COR-L47 (cell line): ENCODE measurements at places on chromosomes 3 and 15.

DNA sequence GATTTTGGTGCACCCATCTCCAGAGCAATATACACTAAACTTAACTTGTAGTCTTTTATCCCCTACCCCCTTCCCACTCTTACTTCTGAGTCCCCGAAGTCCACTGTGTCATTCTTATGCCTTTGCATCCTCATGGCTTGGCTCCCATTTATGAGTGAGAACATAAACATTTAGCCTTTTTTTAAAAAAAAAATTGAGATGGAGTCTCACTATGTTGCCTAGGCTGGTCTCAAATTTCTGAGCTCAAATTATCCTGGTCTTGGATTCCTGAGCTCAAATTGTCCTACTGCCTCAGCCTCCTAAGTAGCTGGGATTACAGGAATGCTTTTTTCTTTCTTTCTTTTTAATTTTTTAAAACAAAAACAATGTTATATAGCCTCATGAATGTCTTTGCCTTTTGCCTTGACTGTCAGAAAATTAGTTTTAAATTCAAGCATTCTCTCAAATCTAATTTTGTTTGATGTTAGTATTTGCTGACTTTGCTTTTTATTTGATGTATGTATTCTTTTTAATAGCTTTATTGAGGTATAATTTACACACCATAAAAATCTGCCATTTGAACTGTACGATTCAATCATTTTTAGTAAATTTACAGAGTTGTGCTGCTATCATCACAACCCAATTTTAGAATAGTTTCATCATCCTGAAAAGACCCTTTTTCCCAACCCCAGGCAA, 46.9 kb downstream of the NFKBIZ start:
- no peak for DNase-seq

- DNase-seq: no peak
Measured at GRCh38 chr15:95669146-95669922, 661.2 kb upstream of the NR2F2 start.

DNA sequence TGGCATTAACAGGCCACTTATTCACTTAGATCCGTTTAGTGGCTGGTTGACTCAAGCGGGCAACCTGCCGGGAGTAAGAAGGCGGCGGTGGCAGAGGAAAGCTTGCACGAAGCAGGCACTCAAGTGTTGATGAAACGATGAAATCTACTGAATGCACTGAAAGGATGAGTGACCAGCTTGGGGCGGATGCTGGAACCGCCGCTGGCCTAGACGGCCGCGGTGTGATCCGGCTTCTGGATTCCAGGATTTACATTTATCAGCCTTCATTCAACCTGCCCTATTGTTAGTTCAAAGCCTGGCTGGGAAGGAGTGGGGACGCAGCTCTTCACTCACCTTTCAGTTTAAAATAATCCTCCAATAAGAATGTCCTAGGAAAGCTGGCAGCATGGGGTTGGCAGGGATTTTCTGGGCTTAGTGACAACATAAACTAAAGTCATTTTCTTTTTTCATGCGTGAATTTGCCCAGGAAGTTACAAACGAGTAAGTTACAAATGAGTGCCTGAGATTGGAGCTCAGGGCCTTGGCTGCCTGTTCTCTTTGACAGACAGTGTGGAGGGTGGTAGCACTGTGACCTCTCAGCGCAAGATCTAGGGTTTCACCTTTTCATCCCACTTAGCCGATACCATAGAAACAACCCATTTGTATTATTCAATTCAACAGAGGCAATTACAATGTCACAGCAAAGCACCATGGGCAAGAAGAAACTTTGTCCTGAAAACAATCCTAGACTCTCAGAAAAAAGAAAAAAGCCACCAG, 1.1 kb upstream of the PLCH1 start:
- peak; percentile 71 for DNase-seq

DNA sequence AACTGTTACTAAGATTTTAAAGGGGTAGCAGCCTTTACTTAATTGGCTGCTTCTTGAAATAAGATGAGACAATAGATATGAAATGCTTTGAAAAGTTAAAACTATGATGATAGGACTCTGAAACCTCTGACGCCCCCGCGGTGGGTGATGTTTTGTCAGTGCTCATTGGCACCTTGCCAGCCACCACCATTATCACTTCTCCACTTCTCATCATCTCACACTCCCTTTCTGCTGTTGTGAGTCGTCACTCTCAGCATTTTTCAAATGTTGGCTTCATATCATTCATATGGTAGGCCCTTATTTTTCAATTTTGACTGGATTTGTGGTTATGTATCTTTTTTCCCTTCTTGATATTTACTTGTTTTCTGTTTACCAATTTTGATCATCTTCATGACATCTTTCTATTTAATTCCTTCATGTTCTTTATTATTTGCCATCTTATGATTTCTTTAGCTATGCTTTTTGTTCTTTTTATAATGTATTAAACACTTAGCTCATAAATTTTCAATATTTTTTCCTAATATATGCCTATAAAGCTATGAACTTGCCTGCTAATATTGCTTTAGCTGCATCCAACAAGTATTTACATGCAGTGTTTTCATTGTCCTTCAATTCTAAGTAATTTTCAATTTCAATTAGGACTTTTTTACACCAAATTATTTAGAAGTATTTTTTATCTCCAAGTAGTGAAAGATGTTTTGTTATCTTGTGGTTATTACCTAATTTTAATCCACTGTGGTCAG, 30.3 kb upstream of the SKOR1 start:
- DNase-seq: no peak

DNA sequence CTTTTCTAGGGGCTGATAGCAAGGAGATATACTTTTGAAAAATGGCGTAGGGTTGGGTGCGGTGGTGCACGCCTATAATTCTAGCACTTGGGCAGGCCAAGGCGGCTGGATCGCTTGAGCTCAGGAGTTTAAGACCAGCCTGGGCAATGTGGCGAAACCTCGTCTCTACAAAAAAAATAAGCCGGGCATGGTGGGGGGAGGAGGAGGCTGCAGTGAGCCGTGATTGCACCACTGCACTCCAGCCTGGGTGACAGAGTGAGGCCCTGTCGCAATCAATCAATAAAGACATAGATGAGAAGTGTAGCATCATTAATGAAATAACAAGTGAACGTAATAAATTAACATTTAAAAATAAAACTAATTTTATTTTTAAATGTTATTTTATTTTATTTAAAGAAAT, 134.6 kb downstream of the SLCO3A1 start:
- no peak for DNase-seq

DNA sequence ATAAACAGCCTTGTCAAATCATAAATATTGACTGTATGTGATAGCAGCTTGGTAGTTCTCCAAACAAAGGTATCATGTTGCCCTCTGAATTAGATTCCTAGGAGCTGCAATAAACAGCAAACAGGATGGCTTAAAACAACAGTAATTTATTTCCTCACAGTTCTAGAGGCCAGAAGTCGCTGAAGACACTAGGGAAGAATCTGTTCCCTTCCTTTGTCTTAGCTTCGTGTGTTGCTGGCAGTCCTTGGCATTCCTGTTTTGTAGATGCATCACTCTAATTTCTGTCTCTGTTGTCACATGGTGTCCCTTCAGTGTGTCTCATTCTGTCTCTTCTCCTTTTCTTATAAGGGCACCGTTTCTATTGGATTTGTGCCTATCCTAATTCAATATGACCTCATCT, 679.3 kb downstream of the OTOL1 start:
- DNase-seq: no peak

- DNase-seq: peak; percentile 22
Measured at GRCh38 chr3:159074756-159075701, 273.2 kb downstream of the MFSD1 start.
